ENCODE measurements at places on chromosomes 12 and 14.
A peak's percentile ranks its signal among the peaks of the same experiment; 100 is the strongest.

DNA sequence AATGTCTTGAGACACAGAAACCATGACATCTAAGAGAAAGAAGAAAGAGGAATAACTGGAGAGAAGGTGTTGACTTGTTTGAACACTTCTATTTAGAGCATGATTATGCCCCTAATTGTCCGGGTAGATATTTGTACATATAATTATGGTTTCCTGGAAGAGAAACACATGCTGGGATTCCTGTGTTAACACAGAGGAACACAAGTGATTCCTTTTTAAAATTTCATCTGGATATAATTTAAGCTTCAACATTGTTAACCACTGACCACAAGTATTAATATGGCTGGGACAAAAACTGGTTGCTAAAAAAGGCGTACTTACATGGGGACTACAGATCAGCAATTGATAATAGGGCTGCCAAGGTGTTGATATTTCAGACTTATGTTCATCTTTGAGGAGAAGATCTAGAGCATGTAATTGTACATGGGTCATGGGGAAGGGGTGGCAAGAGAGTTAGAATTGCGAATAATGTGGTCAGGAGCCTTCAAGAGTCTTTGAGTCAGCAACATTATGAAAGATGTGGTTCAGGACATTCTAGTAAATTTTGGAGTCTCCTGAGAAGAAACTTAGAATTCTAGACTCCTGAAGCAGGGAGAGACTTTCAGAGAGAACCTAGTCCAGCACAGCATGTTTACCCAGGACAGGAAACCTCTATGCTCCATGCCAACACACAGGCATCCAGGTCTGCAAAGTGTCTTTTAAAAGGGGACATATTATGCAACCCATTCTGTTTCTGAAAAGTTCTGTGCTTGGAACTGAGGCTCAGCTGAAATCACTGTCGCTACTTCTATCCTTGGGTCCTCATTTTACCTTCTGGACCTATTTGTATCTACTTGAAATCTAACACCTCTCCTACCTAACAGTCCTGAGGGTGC is 56.5 kb downstream of the SLC38A1 start:
- DNase-seq = no peak

GRCh38 chr12:89347325-89347829 is 4.9 kb downstream of the DUSP6 start:
- DNase-seq = no peak

GRCh38 chr14:73283608-73284379 is 46.5 kb downstream of the PAPLN start:
- DNase-seq = no peak

DNA sequence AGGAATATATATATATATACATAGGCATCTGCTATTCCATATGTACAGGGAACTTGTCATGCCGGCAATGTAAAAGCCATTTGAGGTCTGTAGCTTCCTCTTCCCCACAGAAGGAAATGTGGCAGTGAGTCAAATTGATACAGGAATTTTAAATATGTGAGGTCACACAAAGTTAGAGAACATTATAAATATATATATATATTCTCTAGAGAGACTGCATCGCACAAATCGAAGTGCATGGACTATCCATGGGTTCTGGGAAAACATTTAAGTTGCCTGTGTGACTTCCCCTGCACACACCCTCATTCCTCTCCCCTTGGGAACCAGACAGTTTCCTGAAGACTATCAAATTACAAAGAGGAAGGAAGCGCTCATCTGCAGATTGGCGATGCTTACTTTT is 100.9 kb upstream of the CCDC91 start:
- DNase-seq = no peak

GRCh38 chr14:93073910-93074769 is 41.6 kb downstream of the ITPK1 start:
- no peak for DNase-seq

DNA sequence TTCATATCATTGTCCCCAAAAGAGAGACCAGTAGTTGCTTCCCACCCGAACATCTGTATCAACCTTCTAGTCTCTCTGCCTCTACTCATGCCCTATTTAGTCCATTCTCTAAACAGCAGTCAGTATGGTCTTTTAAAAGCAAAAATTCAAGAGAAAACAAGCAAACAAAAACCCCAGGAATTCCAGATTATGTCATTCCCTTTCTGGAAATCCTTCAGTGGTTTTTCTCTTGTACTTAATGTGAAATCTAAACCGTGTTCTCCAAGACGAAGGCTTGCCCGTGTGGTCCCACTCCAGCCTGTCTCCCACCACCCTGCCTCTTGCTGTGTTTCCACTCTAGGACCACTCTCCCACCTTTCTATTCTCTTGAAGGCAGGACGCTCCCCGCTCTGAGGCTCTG is 90.8 kb downstream of the TMEM30B start:
- no peak for DNase-seq

GRCh38 chr12:119019166-119019565 is 37.8 kb downstream of the SRRM4 start:
- no peak for DNase-seq

GRCh38 chr12:57224973-57225679 is 4.4 kb upstream of the SHMT2 start:
- no peak for DNase-seq

GRCh38 chr14:52949711-52950409 is 990 bp downstream of the FERMT2 start:
- peak; percentile 55 for DNase-seq

GRCh38 chr14:29391801-29392200 is 535.8 kb downstream of the PRKD1 start:
- DNase-seq = no peak

DNA sequence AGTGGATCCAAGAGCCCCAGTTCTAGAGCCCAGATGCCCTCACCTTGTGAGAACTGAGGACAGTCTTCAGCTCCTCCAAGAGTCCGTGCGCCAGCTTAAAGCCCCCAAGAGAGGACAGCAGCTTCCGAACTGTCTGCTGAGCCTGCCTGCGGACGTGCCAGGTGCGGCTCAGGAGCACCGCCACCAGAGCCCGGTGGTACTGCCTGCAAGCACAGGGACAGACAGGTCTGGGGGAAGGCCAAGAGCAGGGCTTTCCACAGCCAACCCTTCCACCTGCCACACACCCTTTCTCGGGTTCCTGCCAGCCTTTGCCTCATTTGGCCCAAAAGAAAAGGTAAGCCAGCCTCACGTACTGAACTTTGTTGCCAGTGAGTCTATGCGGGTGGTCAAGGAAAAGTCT is 30.2 kb downstream of the GCN1 start:
- no peak for DNase-seq

- no peak for DNase-seq
Measured at GRCh38 chr12:40015345-40015744, 90.5 kb downstream of the SLC2A13 start.

DNA sequence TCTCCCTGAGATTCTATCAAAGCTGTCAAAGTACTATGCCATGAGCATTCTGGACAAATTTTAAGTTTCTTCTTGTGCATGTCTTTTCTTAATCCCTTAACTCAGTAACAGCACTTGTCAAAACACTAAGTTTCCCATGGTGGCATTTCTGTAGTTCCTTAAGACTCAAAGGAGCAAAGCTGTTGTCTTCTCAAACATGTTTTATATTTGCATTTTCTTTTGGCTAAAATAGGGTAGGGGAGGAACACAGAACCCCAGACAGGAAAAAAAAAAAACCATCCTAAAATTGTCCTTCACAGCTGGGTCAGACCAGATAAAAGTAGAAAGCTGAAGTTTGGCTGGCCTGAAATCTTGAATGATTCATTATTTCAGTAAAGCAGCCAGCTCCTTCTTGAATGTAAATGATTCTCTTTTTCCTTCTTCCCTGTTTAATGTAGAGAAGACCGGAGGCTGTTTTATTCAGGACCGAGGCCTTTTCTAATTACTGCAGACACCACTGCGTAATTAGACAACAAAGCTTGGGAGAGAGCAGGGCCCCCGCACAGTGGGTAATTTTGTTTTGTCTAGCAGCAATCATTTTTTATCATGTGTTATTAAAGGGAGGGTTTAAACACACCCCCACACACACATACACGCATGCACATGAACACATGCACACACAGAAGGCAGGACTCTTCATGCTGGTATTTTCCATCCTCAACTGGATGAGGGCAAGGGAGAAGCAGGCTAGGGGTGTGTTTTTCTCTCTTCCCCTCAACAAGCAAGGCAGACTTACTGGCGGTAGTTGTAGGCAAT is 51.0 kb downstream of the PAH start:
- DNase-seq = no peak

GRCh38 chr14:90654831-90655276 is 161.4 kb downstream of the TTC7B start:
- no peak for DNase-seq

DNA sequence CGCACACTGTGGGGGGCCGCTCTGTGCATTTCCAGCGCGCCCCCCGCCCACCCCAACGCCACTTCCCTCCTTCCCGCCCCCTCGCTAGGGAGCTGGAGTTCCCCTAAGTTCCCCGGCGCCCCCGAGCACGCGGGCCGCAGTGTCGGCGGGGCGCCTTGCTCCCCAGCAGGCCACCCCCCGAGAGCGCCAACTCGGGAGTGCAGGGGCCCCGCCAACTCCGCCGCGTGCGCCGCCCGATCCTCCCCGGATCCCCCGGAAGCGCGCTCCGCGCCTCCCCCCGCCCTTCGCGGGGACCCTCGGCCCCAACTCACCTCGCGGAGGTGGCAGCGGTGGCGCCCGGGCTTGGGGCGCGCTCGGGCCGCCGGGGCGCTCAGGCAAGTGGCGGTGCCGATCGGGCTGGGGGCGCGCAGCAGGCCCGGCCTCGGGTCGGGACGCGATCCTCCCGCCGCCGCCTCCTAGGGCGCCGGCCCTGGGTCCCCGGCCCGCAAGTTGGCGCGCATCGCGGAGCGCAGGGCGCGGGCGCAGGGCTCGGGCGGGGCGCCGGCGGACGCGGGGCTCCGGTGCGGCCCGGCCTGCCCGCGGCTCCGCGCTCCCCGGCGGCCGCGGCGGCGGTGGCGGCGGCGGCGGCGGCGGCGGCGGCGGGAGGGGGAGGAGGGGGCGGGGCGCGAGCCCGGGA is at the start of gene NCOR2:
Gene NCOR2 (minus strand): TSS at position 616 of the 676 bp plus-strand sequence. CDS start 72,361 bp downstream, outside the sequence.
- DNase-seq = peak; percentile 51

DNA sequence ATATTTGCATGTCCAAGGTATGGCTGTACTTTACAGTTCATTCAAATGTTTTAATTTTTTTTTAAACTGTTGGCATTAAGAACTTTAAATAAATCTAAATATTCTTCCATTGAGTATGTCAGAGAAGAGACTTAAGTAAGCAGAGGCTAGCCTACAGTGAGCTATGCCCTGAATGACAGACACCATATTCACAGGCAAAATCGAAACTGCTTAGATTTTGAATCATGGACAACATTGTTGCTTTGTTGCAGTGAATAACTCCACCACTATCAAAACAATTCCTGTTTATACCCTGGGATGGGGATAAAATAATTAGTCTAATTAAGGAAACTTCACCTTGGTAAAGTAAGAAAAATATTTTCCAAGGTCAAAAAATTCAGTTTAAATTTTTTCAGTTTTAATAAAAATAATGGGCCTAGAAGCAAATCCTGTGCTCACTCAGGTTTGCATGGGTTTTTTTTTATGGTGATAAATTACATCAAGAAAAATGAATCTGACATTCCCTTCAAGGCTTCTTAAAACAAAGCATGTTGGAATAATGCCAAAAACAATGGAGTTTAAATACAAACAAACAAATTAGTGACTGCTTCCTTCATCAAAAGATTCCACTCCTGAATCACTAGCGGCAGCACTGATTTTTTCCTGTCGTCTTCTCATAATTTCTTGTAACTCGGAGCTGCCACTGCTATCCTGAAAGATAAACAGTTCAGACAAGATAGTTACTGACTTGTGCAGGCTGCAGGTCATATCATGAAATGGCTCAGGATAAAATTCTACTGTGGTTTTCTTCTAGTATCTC is 168.2 kb downstream of the EPS8 start:
- DNase-seq = no peak

- DNase-seq = peak; percentile 5
Measured at GRCh38 chr14:82855912-82856391, 1322.3 kb upstream of the SEL1L start.

GRCh38 chr12:45165284-45165683 is 50.6 kb upstream of the ANO6 start:
- DNase-seq = no peak

DNA sequence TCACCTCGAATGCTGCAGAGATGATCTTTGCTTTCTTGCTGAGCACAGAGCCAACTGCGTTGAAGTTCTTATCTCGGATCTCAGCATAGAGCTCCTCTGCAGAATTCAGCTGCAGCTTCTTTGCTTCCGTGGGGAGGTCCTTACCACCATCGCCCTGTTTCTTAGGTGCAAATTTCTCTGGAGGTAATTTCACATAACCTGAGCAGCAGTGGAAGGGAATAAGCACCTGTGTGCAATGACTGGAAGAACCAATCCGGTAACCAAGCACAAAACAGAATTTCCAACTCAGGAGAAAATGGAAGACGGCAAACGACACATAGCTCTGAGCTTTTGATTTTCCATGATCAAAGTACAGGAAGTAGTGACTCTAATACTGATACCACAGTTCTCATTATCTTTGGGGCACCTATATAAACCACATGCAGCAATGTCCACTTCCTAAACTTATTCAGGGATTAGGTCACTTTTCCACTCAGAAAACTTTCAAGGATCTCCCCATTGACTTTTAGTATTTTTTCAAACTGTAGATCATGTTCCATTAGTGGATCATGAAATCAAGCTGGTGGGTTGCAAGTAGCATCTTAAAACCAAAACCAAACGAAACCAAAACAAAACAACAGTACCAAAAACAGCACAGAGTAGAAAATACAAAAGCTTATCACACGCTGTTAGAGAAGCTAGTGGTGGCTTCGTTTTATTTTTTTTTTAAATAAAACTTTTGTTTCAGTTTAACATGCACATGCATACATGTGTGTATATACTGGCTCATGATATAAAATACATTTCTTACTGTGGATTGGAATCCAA is 18.9 kb upstream of the DIABLO start:
- no peak for DNase-seq

- no peak for DNase-seq
Measured at GRCh38 chr12:45407981-45408728, 192.3 kb downstream of the ANO6 start.

- DNase-seq = peak; percentile 35
Measured at GRCh38 chr12:82687021-82688011, 610 bp downstream of the TMTC2 start.

- DNase-seq = no peak
Measured at GRCh38 chr14:58797010-58797429, 159.3 kb downstream of the DACT1 start.

DNA sequence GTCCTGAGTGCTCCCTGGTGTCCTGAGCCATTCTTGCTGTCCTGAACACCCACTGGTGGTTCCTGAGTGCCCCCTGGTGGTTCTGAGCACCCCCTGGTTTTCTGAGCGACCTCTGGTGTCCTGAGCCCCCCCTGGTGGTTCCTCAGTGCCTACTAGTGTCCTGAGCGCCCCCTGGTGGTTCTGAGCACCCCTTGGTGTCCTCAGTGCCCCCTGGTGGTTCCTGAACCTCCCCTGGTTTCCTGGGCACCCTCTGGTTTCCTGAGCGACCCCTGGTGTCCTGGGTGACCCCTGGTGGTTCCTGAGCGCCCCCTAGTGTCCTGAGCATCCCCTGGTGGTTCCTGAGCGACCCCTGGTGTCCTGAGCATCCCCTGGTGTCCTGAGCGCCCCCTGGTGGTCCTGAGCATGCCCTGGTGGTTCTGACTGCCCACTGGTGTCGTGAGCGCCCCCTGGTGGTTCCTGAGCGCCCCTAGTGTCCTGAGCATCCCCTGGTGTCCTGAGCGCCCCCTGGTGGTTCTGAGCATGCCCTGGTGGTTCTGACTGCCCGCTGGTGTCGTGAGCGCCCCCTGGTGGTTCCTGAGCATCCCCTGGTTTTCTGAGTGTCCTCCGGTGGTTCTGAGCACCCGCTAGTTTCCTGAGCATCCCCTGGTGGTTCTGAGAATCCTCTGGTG is 473.1 kb downstream of the TMEM121 start:
- no peak for DNase-seq

- DNase-seq = no peak
Measured at GRCh38 chr12:113057565-113058485, 1.3 kb downstream of the DTX1 start.

GRCh38 chr14:74804219-74804825 is 41.2 kb downstream of the YLPM1 start:
- peak; percentile 44 for DNase-seq

Data from AG08396 (cell line).